ENCODE measurements at places on chromosomes 3 and 15.

- no peak overlapping the region for H3K27ac ChIP-seq
- H3K36me3 ChIP-seq, result no peaks in the 10 kb centered on the region
- no peaks in the 10 kb centered on the region for H3K4me1 ChIP-seq
- no peak overlapping the region for H3K4me3 ChIP-seq
These were observed 271.2 kb upstream of the ROPN1 start for GRCh38 chr3:124263168-124263567.

- H3K4me1 ChIP-seq, result no peaks in the 10 kb centered on the region
- H3K4me3 ChIP-seq, result no peak overlapping the region
- no peak overlapping the region for H3K27ac ChIP-seq
These were observed 250.6 kb downstream of the NR1D2 start for GRCh38 chr3:24195504-24196230.

DNA sequence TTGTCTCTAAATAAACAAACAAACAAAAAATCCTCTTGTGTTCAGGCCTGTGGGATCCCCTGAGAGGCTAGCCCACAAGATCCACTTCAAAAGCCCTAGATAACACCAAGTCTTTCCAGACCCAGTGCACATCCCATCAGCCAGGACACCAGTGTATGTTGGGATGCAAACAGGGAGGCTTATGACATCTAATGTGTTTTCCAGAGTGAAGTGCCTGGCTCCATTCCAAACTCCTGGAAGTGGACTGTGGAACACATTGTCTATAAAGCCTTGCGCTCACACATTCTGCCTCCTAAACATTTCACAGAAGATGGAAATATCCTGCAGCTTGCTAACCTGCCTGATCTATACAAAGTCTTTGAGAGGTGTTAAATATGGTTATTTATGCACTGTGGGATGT is 57.0 kb downstream of the MLH1 start:
- DNase-seq, result no peak
- no peaks in the 10 kb centered on the region for H3K4me1 ChIP-seq
- no peak overlapping the region for H3K27ac ChIP-seq
- no peaks in the 10 kb centered on the region for H3K27me3 ChIP-seq
- H3K4me3 ChIP-seq, result no peak overlapping the region

DNA sequence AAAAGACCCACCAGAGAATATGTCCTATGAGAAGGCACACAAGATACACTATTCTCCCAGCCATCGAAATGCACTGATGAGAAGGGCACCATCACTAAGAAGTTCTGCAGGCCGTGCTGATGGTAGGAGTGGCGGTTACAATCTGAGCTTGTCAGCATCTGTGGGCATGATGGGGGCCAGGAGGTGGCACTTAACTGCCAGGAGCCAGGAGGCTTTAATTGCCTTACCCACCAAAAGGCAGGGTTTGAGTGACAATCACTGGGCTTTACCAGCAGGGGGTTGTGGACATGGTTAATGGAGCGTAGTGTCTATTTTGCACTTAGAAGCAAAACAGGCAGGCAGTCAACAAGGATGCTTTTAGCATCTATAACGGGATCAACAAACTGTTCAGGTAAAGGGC is 16.0 kb upstream of the SQOR start:
- H3K36me3 ChIP-seq, result no peaks in the 10 kb centered on the region
- no peaks in the 10 kb centered on the region for H3K4me1 ChIP-seq
- H3K27ac ChIP-seq, result no peak overlapping the region
- H3K27me3 ChIP-seq, result no peaks in the 10 kb centered on the region

Data from H1 (cell line).